Caki2 (cell line): ENCODE measurements at places on chromosomes 6 and 20. TPM values are rescaled to one million over a fixed set of nuclear protein-coding genes. Genes with fewer than 3 reads are reported as not detected.

The SPATA25 gene
- 0.43 TPM in 1 of 2 replicates, not detected in the other for total RNA-seq

The MAS1L gene
- not detected in 2 replicates for total RNA-seq

The FAM83B gene
- total RNA-seq: not detected in 2 replicates

The C20orf204 gene
- total RNA-seq: 1.6 TPM in 1 of 2 replicates, not detected in the other

- DNase-seq: no peak
These were observed 5.6 kb upstream of the GLO1 start for GRCh38 chr6:38708496-38708895.

- no peak for DNase-seq
These were observed 5.1 kb upstream of the TXLNB start for GRCh38 chr6:139296927-139297326.

DNA sequence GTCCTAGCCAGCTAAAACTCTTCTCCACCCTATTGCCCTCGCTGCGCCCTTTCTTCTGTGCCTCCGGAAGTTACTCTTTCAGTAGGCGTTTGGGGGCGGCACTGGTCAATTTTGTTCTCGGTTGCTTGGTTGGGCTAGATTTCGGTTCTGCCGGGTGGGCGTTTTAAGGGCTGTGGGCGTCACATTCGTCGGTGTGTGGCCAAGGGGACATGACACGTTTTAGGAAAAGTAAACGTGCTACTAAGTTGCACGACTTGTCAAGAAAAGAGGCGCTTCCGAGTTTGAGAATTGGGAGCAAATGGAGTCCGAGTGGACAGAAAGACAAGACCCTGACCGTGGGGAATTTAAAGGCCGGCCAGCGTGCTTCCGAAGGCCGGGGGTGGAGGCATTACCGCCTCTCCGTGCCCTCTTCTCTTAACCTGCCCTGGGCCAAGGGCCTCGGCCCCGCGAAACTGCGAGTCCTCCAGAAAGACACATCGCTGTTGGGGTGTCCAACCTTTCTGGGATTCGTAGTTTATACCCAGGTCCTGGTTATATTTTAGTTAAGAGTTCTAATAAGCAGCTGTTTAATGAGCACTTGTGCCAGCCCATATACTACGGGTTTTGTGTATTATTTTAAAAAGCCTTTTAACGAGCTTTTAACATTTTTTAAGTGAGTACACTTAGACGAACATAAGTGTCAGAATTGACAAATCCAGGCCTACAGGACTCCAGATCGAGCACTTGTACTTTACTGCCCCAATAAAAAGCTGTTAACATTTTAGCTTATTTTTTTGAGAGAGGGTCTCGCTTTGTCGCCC is 664 bp upstream of the BAG6 start:
- peak; percentile 98 for DNase-seq

DNA sequence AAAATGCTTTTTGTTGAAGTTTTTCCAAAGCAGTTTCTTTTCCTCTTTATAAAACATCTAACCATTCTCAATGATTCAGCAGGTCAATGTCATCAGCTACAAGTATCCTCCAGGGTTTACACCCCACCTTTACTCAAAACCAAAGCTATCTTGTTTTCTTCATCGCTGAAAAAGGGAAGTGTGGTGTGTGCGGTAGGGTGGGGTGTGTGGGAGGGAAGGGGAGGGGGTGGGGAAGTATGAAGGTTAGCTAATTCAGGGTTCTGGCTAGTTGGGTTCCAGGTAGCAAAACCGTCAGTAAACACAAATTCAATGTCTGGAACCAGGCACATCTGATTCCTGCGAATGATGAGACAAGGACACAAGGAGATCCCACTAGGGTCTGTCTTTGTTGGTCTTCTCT is 189.6 kb downstream of the GJA10 start:
- DNase-seq: no peak

GRCh38 chr6:42345696-42346416 is 105.9 kb downstream of the TRERF1 start:
- no peak for DNase-seq

DNA sequence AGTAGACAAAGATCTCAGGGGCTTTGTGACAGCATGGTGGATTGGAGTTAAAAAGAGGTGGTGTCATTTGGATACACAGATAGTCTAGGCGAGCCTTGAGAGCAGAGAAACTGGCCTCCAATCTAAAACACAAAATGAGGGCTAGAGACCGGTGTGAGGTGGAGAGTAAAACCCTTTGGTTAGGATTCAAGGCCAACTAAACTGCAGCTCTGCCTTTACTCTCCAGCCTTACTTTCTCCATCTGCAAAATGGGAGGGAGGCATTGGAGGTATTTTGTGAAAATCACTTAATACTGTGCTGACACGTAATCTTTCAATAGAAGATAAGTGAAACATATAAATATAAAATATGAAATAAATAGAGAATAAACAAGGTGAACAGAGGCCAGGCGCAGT is 89.1 kb upstream of the QKI start:
- no peak for DNase-seq

GRCh38 chr20:60258255-60258863 is 300.1 kb downstream of the CDH26 start:
- no peak for DNase-seq

- DNase-seq: peak; percentile 55
These were observed 50.8 kb downstream of the FAM50B start for GRCh38 chr6:3899970-3900439.

DNA sequence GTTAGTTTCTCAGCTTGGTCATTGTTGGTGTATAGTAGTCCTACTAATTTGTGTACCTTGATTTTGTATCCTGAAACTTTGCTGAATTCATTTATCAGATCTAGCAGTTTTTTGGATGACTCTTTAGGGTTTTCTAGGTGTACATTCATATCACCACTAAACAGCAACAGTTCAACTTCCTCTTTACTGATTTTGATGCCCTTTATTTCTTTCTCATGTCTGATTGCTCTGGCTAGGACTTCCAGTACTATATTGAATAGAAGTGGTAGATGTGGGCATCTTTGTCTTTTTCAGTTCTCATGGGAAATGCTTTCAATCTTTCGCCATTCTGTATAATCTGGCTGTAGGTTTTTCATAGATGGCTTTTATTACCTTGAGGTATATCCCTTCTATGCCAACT is 61.3 kb upstream of the HEY2 start:
- DNase-seq: no peak

GRCh38 chr6:112839525-112839961 is 492.4 kb downstream of the RFPL4B start:
- no peak for DNase-seq

DNA sequence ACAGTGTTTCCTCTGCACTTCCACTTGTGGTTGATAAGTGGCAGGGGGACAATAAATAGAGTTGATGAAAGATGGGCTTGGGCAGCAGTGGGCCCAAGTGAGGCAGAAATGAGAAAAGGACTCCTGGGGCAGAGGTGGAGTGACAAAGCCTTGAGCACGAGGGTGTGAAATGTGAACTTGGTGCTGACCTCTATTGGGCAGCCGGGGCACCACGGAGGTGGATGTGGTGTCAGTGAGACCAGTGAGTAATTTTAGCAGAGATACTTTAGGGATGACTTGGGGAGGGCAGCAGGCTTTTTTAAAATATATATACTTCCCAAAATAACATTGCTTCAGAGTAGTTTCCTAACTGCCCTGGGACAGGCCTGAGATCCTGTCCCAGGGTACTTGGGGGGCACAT is 30.6 kb upstream of the MYLK2 start:
- no peak for DNase-seq

- DNase-seq: no peak
These were observed 41.6 kb upstream of the SYNCRIP start for GRCh38 chr6:85684133-85684808.

GRCh38 chr6:15534974-15535373 is 127.9 kb downstream of the DTNBP1 start:
- DNase-seq: no peak

DNA sequence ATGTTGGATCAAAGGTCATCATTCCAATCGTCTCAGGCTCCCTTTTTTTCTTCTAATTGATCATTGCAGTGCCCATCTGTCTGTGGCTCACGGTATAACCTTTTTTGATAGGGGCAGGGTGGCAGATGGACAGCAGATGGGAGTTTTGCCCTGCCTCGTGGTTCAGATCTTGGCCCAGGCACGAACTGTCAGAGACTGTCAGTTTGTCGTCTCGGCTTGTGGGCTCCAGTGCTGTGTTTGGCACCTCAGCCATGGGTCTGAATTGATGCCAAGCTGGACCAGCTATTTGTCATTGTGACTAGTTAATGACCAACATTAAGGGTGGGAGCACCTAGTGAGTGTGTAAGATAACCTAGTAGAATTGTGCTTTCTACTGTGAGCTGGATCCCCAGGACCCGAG is 197.6 kb downstream of the PRL start:
- DNase-seq: peak; percentile 12

DNA sequence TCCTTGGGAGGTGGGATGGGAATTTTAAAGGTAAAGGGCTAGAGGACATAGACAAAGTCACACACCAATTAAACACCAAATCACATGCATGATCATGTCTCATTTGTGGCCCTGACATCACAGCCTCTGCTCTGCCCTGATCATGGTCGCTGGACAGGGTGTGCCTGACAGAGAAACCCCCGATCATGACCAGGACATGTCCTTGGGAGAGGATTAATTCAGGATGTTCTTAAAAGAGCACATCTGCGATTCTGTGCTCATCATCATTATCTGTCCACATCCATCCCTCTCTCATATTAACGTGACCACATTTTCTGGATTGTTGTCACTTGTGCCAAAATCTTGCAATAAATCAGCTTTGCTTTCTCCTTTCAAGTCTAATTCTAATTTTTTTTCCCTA is 7.7 kb upstream of the PBOV1 start:
- no peak for DNase-seq

GRCh38 chr6:11185204-11185842 is 47.1 kb downstream of the NEDD9 start:
- no peak for DNase-seq
